MCF 10A (cell line): ENCODE measurements at places on chromosomes 7 and 10. TPM values are rescaled to one million over a fixed set of nuclear protein-coding genes. Genes with fewer than 3 reads are reported as not detected.

GRCh38 chr7:153090209-153090608, 330.7 kb downstream of the ACTR3B start:
- peaks cover 5% of the 10 kb centered on the region for H3K4me1 ChIP-seq
- no peak overlapping the region for H3K4me3 ChIP-seq
- no peak overlapping the region for H3K27ac ChIP-seq
- H3K27me3 ChIP-seq = no peaks in the 10 kb centered on the region
- DNase-seq = no peak
- H3K36me3 ChIP-seq = no peaks in the 10 kb centered on the region

Gene CALHM3
- total RNA-seq = not detected in 2 replicates

- no peak overlapping the region for H3K27ac ChIP-seq
- no peaks in the 10 kb centered on the region for H3K4me1 ChIP-seq
- no peaks in the 10 kb centered on the region for H3K27me3 ChIP-seq
Observed at GRCh38 chr7:27214239-27214950, 14.5 kb upstream of the HOXA13 start.

GRCh38 chr7:106895246-106895864, 30.3 kb downstream of the PIK3CG start:
- peaks cover 40% of the 10 kb centered on the region for H3K27me3 ChIP-seq
- no peaks in the 10 kb centered on the region for H3K4me1 ChIP-seq
- no peak overlapping the region for H3K27ac ChIP-seq
- no peaks in the 10 kb centered on the region for H3K36me3 ChIP-seq
- DNase-seq = no peak
- H3K4me3 ChIP-seq = no peak overlapping the region

- H3K4me3 ChIP-seq = no peak overlapping the region
- peaks cover 28% of the 10 kb centered on the region for H3K27me3 ChIP-seq
- no peak for DNase-seq
Observed at GRCh38 chr7:132422502-132423111, 153.7 kb downstream of the PLXNA4 start.

DNA sequence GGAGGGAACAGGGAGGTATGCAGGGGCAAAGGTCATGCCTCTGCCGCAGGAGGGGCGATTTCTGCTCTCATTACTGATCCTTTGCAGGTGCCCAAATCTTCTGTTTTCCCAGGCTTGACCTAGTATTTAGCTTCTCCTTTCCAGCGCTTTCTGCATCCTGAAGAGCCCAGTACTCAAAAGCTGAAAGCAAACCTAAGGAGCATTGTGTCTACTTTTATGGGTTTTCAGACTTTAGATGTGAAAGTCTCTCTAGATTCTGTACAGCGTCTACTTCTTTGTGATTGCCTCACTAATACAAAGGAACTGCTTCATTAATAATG, 560 bp downstream of the GBF1 start:
- no peak for DNase-seq
- no peaks in the 10 kb centered on the region for H3K27me3 ChIP-seq
- H3K36me3 ChIP-seq = peaks cover 6% of the 10 kb centered on the region
- H3K27ac ChIP-seq = peak overlapping the region; percentile 97
- H3K4me1 ChIP-seq = peaks cover 45% of the 10 kb centered on the region
- peak overlapping the region; percentile 99 for H3K4me3 ChIP-seq

GRCh38 chr7:34070511-34071323, 165.4 kb downstream of the BMPER start:
- DNase-seq = peak; percentile 56
- H3K4me1 ChIP-seq = peaks cover 15% of the 10 kb centered on the region

DNA sequence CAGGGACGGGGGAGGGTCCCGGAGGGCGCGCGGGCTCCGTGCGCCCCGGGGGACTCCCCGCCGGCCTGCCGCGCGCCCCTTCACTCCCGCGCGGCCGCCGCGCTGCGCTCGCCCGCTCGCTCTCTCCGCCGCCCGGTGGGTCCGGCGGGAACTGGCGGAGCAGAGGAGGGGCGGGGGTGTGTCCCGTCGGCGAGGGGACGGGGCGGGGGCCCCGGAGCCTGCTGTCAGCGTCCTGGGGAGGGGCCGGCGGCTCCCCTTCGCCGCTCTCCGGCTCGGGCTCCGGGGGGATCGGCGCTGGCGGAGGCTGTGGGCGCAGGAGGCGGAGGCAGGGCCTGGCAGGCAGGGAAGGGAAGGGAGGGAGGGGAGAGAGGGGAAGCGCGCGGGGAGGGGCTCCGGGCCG, at the start of gene SH3PXD2A:
Gene SH3PXD2A (minus strand): TSS at position 153 of the 400 bp plus-strand sequence. CDS start 310 bp downstream, outside the sequence.
- H3K27ac ChIP-seq = no peak within 1 kb of the TSS
- H3K4me3 ChIP-seq = peak within 1 kb of the TSS; percentile 74
- no peak for DNase-seq
- no peaks in the 10 kb centered on the region for H3K36me3 ChIP-seq

DNA sequence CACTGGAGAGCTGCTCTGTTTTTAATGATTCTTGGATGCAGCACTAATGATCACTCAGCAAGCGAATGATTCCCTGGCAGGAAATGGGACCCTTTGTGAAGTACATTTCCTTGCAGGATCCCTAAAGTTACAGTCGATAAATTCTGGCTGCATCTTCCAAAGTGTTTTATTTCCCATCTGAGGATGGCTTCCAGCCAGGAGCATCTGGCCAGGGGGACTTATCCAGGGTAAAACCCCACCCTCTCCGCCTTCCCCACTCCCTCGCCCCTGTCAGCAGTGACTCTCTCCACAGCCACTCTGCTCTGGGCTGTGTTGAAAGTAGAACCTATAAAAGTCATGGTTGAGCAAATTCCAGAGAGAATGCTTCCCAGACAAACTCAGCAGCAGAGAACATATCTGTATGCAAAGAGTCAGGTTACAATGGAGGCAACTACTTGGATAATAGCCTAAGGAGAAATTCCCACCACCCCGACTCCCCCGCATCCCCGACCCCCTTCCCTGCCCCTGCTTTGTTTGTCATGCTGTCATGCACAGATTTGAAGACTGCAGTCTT, 111.0 kb upstream of the ANLN start:
- H3K27ac ChIP-seq = no peak overlapping the region
- H3K4me1 ChIP-seq = peaks cover 21% of the 10 kb centered on the region
- no peak for DNase-seq
- no peak overlapping the region for H3K4me3 ChIP-seq

- no peaks in the 10 kb centered on the region for H3K27me3 ChIP-seq
- no peak overlapping the region for H3K4me3 ChIP-seq
- no peak overlapping the region for H3K27ac ChIP-seq
- peaks cover under 1% of the 10 kb centered on the region for H3K4me1 ChIP-seq
Observed at GRCh38 chr7:100561491-100562194, 12.1 kb downstream of the SAP25 start.

GRCh38 chr7:18347170-18347569, 148.4 kb upstream of the HDAC9 start:
- H3K27ac ChIP-seq = no peak overlapping the region
- H3K27me3 ChIP-seq = no peaks in the 10 kb centered on the region
- no peaks in the 10 kb centered on the region for H3K36me3 ChIP-seq
- H3K4me3 ChIP-seq = no peak overlapping the region
- DNase-seq = no peak

DNA sequence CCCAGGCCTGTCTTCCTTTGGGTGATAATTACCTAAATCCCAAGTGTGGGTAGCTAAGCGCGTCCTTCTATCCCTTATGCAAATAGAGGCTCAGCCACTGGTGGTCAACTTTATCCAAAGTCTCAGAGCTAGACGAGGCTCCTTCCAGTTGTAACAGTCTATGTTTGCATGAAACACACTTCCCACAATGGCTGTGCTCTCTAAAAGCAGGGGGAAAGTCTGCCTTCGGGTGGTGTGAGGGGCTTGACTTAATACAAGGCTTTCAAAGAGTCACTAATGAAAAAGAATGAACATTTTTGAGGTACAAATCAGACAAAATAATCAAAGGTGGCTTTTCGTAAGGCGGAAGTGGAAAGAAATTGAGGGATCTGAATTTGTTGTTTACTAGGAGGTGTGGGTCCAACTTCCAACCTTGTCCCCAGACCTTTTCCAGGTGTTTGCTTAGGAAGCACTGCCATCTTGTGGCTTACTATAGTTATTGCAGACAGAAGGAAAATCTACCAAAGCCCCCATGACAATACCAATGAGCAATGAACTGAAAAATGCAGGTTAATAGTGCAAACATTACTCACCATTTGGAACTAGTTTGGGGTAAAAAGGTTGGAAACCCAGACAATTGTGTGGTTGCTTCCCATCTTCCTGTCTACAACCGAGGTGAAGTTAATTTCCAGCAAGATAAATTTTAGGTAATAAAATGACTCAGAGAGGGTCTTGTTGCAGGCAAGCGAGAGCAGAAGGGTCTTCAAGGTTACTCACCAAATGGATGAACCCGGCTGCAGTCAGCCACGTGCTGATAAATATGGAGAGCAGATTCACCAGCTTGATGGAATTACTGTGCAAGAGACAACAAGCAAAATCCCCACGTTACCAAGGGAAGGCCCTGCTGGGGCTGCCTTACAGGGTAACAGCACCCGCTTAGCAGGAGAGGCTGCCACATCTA, 525.7 kb downstream of the KCNMA1 start:
- no peaks in the 10 kb centered on the region for H3K36me3 ChIP-seq
- H3K4me1 ChIP-seq = peaks cover 10% of the 10 kb centered on the region
- DNase-seq = peak; percentile 72
- no peak overlapping the region for H3K4me3 ChIP-seq
- H3K27ac ChIP-seq = no peak overlapping the region

Gene MMD2
- total RNA-seq = not detected in 2 replicates

DNA sequence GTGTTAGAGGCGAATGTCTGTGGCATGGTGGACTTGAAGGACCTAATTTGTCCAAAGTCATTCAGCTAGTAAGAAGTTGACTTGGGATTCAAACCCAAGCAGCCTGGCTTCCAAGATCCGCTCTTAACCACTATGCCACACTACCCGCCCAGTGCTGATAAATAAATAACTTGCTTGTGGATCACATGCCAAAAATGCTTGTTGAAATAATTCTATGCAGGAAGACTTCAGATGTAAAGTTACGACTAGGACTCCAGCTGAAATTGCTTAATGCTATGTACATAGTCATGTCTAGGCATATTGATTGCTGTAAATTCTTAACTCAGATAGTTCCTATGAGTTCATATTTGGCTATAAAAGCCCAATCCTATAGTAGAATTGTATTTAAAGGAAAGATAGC, 76.0 kb downstream of the PLXDC2 start:
- peaks cover 13% of the 10 kb centered on the region for H3K4me1 ChIP-seq
- H3K27ac ChIP-seq = no peak overlapping the region
- H3K27me3 ChIP-seq = no peaks in the 10 kb centered on the region
- DNase-seq = no peak
- H3K4me3 ChIP-seq = no peak overlapping the region

Gene AASS
- 15.6 and 18.4 TPM in 2 replicates for total RNA-seq

- peaks cover 8% of the 10 kb centered on the region for H3K4me1 ChIP-seq
- no peak overlapping the region for H3K27ac ChIP-seq
- H3K27me3 ChIP-seq = peaks cover 26% of the 10 kb centered on the region
- H3K4me3 ChIP-seq = peak overlapping the region; percentile 63
- peaks cover 7% of the 10 kb centered on the region for H3K36me3 ChIP-seq
- DNase-seq = no peak
Observed at GRCh38 chr10:47383261-47384147, 589 bp downstream of the ZNF488 start.

Gene SH2B2
- total RNA-seq = 1.4 and 2.4 TPM in 2 replicates

Gene WASL
- total RNA-seq = 34.7 and 38.8 TPM in 2 replicates

GRCh38 chr7:50347693-50348092, 43.2 kb downstream of the IKZF1 start:
- no peak overlapping the region for H3K27ac ChIP-seq
- peaks cover 9% of the 10 kb centered on the region for H3K4me1 ChIP-seq
- peaks cover 69% of the 10 kb centered on the region for H3K27me3 ChIP-seq
- no peak for DNase-seq

Gene GNAT3
- total RNA-seq = not detected in 2 replicates

DNA sequence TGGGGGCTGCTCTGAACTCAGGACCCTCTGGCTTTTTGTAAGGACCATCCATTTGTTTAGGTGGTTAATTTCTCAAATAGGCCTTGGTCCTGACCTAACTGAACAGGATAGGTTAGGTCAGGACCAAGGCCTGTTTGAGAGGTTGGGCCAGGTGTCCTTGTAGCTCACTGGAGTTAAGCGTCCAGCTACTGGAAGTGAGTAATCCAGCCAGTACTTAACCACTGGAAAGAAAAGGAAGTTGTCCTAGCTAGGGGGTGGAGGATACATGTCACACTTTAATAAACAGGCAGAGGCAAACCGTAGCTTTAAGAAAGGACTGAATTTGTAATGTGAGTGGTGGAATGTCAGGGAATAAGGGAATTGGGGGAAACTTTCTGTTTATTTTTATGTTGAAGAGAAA, 96.0 kb downstream of the GPR85 start:
- peaks cover 47% of the 10 kb centered on the region for H3K4me1 ChIP-seq
- peak overlapping the region; percentile 77 for H3K27ac ChIP-seq
- H3K27me3 ChIP-seq = no peaks in the 10 kb centered on the region
- H3K4me3 ChIP-seq = no peak overlapping the region

- no peaks in the 10 kb centered on the region for H3K27me3 ChIP-seq
- peaks cover 8% of the 10 kb centered on the region for H3K4me1 ChIP-seq
- H3K27ac ChIP-seq = no peak within 1 kb of the TSS
- DNase-seq = no peak
- no peaks in the 10 kb centered on the region for H3K36me3 ChIP-seq
Observed at GRCh38 chr7:123601530-123601929, at the start of gene ASB15. Gene ASB15 (plus strand): TSS chr7:123601821. CDS start chr7:123614503, 12,682 bp downstream.

DNA sequence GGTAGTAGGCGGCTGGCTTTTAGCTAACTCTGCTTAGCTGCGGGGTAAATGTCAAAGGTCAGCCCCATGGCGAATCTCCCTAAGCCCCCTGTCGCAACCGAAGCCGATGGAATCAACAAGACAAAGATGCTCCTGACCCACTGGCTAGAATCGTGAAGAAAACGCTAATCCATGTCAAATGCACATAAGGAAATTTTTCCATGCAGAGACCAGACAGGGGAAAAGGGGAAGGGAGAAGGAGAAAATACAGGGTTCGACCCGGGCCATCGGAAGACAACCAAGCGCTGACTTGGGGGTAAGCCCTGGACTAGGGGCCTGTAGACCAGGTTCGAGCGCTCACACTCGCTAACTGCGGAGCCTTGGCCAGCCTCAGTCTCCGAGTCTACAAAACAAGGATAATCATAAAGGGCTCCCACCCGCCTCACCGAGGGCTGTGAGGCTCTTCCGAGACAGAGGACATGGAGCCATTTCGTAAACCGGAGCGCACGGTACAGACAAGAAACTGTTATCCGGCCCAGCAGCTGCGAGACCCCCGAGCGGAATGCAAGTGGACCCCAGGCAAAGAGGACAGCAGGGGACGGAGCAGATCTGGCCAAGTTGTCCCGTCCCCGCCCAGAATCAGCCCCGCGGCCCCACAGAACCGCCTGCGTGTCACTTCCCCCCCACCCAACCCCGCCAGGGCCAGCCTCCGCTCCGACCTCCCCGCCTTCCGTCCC, 507 bp downstream of the SAR1A start:
- H3K4me1 ChIP-seq = peaks cover 30% of the 10 kb centered on the region
- no peak for DNase-seq
- H3K4me3 ChIP-seq = peak overlapping the region; percentile 90
- no peaks in the 10 kb centered on the region for H3K27me3 ChIP-seq

- H3K27ac ChIP-seq = no peak overlapping the region
- DNase-seq = no peak
- no peaks in the 10 kb centered on the region for H3K27me3 ChIP-seq
- H3K4me1 ChIP-seq = no peaks in the 10 kb centered on the region
- no peaks in the 10 kb centered on the region for H3K36me3 ChIP-seq
Observed at GRCh38 chr7:84317536-84317935, 122.9 kb upstream of the SEMA3A start.
